ENCODE measurements at places on chromosomes 7 and 10. TPM values are rescaled to one million over a fixed set of nuclear protein-coding genes. Genes with fewer than 3 reads are reported as not detected.
A peak's percentile ranks its signal among the peaks of the same experiment; 100 is the strongest.

PSD gene
- 3.4 TPM for total RNA-seq

GRCh38 chr7:93198472-93198871, 27.8 kb downstream of the HEPACAM2 start:
- DNase-seq, result no peak

DNA sequence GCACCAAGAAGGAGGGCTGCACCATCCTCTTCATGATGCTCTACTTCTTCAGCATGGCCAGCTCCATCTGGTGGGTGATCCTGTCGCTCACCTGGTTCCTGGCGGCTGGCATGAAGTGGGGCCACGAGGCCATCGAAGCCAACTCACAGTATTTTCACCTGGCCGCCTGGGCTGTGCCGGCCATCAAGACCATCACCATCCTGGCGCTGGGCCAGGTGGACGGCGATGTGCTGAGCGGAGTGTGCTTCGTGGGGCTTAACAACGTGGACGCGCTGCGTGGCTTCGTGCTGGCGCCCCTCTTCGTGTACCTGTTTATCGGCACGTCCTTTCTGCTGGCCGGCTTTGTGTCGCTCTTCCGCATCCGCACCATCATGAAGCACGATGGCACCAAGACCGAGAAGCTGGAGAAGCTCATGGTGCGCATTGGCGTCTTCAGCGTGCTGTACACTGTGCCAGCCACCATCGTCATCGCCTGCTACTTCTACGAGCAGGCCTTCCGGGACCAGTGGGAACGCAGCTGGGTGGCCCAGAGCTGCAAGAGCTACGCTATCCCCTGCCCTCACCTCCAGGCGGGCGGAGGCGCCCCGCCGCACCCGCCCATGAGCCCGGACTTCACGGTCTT, 1.9 kb downstream of the FZD1 start:
- DNase-seq, result peak; percentile 53

SPDYE16 gene
- total RNA-seq, result 0.34 TPM

- peak; percentile 34 for DNase-seq
Observed at GRCh38 chr7:76037310-76037709, 10.5 kb downstream of the STYXL1 start.

- no peak for DNase-seq
Observed at GRCh38 chr10:132749371-132749795, 36.6 kb downstream of the NKX6-2 start.

FGF8 gene
- not detected for total RNA-seq

All from left cardiac atrium (tissue), 4 donors.